ENCODE measurements at places on chromosomes 2 and 18.

DNA sequence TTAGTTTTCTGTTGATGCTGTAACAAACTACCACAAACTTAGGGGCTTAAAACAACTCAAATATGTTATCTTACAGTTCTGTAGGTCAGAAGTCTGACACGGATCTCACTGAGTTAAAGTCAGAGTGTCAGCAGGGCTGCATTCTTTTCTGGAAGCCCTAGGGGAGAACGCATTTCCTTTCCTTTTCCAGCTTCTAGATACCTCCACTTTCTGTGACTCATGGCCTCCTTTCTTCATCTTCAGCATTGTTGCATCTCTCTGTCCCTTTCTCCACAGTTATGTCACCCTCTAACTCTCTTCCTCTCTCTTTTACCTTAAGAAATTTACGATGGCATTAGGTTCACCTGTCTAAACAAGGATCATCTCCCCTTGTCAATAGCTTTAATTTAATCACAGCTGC is 13.3 kb upstream of the PPP4R1 start:
- no peak for DNase-seq

GRCh38 chr18:58272779-58273435 is 228.9 kb downstream of the NEDD4L start:
- no peak for DNase-seq

DNA sequence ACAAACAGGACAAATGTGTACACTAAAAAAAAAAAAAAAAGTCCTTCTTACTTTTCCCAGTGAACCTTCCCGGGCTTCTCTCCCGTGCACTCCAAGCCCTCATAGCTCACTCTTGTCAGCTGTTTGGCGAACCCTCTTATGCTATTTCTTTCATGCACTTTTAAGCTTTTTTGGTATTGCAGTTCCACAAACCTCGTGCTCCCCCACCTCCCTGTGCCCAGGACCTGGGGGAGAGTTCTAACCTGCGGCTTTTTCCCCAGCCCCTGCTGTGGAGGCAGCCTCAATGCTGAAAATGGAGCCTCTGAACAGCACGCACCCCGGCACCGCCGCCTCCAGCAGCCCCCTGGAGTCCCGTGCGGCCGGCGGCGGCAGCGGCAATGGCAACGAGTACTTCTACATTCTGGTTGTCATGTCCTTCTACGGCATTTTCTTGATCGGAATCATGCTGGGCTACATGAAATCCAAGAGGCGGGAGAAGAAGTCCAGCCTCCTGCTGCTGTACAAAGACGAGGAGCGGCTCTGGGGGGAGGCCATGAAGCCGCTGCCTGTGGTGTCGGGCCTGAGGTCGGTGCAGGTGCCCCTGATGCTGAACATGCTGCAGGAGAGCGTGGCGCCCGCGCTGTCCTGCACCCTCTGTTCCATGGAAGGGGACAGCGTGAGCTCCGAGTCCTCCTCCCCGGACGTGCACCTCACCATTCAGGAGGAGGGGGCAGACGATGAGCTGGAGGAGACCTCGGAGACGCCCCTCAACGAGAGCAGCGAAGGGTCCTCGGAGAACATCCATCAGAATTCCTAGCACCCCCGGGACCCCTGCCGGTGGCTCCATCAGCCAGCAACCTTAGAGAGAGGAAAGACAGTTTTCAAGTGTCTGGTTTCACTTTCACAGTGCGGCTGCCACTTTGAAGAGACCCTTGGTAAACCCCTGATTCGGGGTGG is 826 bp downstream of the KCNE4 start:
- no peak for DNase-seq

GRCh38 chr2:196478588-196478987 is 160.9 kb upstream of the CCDC150 start:
- DNase-seq, result no peak

GRCh38 chr18:56248610-56249235 is 389.7 kb downstream of the TXNL1 start:
- no peak for DNase-seq

DNA sequence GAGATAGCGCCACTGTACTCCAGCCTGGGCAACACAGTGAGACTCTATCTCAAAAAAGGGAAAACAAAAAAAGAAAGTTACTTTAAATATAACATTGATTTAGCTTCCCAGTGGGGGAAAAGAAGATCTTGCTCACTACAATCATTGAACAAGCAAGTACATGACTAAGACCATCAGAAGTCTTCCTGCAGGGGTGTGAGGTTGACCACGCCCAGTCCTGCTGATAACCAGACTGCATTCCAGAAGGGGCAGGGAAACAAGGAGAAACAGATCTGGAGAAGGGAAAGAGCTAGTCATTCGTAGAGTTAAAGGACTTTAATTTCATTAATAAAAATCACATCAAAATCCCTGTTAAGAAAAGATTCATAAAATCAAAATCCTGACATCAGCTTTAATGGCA is 77.5 kb downstream of the EPHA4 start:
- no peak for DNase-seq

GRCh38 chr18:9417073-9417851 is 58.1 kb upstream of the RALBP1 start:
- DNase-seq, result no peak

DNA sequence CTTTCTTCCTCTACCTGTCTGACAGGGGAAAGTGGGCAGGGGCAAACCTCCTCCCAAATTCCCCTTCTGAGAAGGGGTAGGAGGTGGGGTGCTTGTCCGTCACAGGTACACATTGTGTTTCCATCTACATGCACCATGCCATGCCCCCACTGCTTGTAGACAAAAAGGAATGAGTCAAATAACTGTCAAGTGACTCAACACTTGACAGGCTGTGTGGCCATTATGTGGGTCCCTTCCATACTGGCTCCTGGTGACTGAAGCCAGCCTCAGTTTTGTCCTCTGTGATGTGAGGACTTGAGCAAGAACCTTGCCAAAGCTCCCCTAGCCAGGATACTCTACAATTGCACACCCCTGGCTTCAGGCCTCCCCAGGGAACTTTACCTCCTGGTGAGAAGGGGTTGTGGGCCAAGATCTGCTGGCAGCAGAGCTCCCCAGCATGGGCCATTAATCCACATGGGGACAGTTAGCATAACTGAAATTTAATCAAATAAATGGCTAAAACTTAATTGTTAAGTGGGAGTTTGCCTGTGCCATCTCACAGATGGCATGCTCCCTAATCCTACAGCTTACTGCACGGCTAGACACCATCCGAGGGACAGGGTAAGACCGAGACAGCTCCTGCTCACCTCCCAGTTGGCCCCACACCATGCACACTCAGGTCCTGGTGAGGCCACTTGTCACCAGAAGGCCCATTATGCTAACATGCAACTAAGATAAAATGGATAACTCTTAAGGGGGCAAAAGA is 140.2 kb downstream of the BCL11A start:
- no peak for DNase-seq

- no peak for DNase-seq
Observed at GRCh38 chr2:152815634-152816257, 97.3 kb downstream of the ARL6IP6 start.

- DNase-seq, result no peak
Observed at GRCh38 chr2:10948606-10949230, 37.0 kb downstream of the KCNF1 start.

DNA sequence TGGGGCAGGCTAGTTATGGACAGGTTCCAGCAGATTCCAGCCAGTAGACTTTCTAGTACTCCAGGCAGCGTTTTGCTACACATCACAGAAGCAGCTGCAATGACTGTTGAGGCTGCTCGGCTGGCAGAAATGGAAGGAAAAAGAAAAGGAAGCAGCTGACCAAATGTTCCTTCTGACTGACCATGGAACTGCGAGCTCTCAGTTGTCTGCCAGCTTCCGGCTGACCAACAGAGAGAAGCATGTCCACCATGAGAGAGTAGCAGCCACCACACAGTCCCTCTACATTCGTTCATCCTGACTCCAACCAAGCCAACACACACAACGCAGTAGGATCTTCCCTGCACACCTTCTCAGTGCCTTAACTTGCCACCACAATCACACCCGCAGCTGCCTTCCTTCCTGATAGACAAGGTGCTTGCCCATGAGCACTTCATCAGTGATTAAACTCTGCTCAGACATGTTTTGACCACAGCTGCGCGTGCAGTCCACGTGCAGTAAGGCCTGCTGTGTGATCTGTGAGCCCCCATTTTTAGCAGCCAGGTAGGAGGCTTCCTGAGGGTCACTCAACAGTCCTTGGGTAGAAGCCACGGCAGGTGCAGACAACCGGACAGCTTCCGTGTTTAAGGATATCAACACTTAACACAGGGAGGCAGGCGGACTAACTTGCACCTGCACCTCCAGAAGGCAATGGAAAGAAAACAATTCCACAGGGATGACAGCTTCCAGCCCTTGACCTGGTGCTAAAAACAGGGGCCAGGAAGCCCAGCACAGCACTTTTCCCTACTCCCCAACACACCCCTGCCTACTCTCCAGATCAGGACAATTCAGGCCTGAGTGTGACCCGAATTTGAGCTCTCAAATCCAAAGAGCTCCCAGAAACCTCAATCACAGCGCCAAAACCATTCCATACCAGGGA is 996 bp downstream of the TGFBRAP1 start:
- DNase-seq, result peak; percentile 72

GRCh38 chr2:30403592-30404312 is 43.3 kb upstream of the LCLAT1 start:
- DNase-seq, result no peak

Data from NCI-H510A treated with DMSO at 0.1 percent for 48 hours (cell line).